ENCODE measurements at places on chromosomes 5 and 9.

GRCh38 chr9:104895572-104895971 is 32.4 kb downstream of the ABCA1 start:
- no peak for DNase-seq

- DNase-seq, result no peak
Observed at GRCh38 chr5:90399251-90399650, 10.3 kb downstream of the CETN3 start.

- DNase-seq, result no peak
Observed at GRCh38 chr5:9401786-9402472, 143.9 kb downstream of the SEMA5A start.

GRCh38 chr9:37221489-37222106 is 101.2 kb downstream of the ZCCHC7 start:
- DNase-seq, result no peak

DNA sequence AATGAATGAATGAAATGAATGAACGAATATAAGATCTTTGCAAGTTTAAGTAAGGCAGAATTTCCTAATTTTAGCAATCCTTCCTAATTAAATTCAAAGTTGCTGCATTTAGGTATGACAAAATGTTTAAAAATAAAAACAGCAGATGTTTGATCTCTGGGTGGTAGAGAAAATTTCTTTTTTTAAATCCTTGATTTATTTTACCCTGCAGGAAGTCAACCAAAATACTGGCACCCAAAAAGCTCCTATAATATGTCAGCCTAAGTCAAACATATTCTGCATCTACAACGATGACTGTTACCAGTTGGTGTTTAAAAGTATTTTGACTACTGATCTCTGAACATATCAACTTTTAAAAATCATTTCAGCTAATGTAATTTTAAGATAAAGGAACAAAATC is 58.4 kb downstream of the TTC39B start:
- DNase-seq, result no peak

- DNase-seq, result peak; percentile 28
Observed at GRCh38 chr5:21613971-21614488, 1239.1 kb downstream of the CDH12 start.

- DNase-seq, result no peak
Observed at GRCh38 chr5:40560474-40561110, 119.1 kb upstream of the PTGER4 start.

- DNase-seq, result peak; percentile 79
Observed at GRCh38 chr5:51225789-51226742, 157.2 kb upstream of the ISL1 start.

DNA sequence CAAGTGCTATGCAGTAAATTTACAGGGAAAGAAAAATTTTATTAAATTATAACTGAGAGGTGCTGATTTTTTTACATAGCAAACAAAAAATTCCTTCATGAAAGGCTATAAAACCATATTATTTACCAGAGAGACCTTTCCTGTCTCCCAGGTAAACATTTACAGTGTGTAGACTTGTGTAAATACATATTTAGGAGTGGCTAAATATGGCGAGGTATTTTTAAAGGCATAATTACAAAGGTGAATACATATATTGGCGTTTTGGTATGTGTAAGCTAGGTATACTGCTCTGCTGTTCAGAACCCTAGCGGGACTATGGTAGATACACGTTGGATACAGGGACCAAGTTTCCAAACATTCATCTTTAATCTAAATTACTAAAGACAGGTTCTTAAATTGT is 170.6 kb upstream of the MEF2C start:
- DNase-seq, result no peak

DNA sequence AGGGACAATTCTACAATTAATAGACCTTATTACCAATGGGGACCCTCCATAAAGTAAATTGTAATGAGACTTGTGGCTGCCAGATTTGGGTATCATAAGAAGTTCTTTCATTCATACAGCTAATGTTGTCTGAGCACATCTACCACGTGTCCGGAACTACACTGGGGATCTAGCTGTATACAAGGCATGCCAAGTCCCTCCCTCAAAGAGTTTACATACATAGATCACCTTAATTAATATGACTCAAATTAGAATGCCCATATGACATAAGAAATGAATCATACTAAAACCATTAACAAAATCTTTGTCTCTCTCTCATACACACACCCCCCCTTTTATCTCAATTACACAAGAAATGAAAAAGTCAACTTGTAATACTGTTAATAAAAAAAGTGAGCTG is 18.0 kb upstream of the NR4A3 start:
- DNase-seq, result no peak

DNA sequence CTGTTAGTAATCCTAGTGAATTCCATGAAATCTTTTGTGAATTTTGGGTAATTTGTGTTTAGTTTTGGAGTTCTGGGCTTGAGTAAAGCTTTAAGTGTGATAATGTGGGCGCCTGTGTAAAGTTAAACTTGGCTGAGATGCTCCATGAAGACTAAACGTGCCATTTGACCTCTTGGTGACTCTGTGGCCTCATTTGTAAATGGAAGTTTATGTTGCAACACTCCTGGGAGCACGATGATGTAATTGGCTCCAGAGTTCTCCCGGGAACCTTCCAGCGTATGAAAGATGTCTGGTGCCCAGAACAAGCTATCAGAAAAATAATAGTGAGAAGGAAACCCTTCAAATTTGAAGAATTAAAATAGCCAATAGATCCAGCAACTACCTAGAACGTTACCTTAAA is 981.2 kb downstream of the TLE4 start:
- no peak for DNase-seq

GRCh38 chr5:159864885-159865691 is 51.2 kb upstream of the ADRA1B start:
- DNase-seq, result no peak

GRCh38 chr5:136382071-136382470 is 16.7 kb upstream of the TRPC7 start:
- peak; percentile 44 for DNase-seq

DNA sequence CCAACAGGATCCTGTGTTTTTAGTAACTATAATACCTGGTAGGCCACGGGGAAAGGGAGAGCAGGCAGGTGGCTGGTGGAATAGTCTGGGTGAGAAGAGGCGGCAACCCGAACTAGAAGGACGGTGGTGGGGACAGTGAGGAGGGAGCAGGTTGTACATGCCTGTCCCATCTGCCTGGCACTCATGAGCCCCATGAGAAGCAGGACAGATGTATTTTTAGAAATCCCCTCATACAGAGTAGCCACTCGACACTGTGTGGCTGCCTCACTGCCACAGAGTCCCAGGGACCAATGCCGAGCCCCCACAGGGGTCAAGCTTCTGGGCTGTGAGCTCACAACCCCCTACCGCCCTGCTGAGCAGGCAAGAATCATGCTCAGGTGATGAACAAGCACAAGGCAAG is 136.6 kb downstream of the SEC61B start:
- DNase-seq, result no peak

DNA sequence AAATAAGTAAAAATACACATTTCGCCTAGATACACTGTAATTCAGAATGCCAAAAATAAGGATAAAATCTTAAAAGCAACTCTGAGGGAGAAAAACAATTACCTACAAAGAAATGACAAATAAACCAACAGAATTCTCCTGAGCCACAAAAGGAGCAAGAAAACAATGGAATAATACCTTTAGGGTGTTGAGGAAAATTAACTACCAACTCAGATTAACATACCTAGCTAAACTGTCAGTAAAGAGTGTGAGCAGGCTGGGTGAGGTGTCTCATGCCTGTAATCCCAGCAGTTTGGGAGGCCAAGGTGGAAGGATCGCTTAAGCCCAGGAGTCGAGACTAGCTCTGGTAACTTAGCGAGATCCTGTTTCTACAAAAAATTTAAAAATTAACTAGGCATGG is 81.5 kb downstream of the C9orf50 start:
- no peak for DNase-seq

DNA sequence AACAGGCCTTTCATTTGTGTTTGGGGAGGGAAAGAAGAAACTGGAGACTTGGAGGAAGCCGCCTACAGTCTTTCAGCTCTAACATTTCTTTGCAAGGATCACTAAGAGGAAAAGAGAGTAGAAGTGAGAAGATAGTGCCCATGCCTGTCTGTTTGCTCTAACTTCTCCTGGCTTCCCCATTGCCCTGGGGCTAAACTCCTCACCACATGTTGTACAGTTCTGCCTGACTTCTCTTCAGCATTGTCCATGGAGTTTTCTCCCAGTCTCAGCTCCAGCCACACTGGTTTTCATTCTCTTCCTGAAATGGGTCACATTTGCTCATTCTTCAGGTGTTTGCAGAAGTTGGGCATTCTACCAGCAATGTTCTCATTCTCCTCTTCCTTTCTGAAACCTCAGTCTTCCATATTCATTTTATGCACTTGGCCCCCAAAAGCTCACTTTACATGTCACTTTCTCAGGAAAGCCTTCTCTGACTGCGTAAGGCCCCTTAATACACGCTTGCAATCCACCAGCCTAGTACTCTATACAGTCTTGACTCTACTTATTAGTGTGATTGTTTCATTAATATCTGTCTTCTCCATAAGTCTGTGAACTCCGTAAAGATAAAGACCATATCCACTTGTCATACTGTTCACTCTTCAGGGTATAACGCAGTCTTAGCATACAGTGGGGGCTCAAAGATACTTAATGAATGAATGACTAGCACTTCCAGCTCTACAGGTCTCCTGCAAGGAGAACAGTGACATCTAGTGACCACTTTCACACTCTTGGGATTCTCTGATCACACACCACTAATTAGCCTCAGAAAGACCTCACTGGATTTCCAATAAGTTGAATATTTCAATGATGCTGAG is 40.2 kb upstream of the TRIM32 start:
- DNase-seq, result peak; percentile 22

GRCh38 chr9:99004115-99004514 is 60.4 kb downstream of the COL15A1 start:
- no peak for DNase-seq

DNA sequence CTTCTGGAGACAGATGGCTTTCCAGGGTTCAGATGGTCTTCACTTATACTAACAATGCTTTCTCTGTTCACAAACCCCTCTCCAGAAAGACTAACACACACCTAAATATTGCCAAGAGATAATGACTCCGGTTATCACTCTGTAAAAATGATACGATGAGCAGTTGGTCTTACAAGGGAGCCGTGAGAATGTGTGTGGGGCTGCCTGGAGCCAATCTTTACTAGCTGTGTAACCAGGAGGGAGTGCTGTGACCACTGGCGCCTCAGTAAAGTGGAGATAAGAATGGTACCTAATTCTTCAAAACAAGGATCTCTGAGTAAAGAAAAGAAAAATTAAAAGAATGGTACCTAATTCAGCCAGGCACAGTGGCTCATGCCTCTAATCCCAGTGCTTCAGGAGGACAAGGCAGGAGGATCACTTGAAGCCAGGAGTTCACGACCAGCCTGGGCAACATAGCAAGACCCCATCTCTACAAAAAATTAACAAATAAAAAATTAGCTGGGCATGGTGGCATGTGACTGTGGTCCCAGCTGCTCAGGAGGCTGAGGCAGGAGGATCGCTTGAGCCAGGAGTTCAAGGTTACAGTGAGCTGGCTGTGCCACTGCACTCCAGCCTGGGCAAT is 39.9 kb upstream of the IL17B start:
- no peak for DNase-seq

- no peak for DNase-seq
Observed at GRCh38 chr9:33244137-33244784, 4.3 kb downstream of the SPINK4 start.

DNA sequence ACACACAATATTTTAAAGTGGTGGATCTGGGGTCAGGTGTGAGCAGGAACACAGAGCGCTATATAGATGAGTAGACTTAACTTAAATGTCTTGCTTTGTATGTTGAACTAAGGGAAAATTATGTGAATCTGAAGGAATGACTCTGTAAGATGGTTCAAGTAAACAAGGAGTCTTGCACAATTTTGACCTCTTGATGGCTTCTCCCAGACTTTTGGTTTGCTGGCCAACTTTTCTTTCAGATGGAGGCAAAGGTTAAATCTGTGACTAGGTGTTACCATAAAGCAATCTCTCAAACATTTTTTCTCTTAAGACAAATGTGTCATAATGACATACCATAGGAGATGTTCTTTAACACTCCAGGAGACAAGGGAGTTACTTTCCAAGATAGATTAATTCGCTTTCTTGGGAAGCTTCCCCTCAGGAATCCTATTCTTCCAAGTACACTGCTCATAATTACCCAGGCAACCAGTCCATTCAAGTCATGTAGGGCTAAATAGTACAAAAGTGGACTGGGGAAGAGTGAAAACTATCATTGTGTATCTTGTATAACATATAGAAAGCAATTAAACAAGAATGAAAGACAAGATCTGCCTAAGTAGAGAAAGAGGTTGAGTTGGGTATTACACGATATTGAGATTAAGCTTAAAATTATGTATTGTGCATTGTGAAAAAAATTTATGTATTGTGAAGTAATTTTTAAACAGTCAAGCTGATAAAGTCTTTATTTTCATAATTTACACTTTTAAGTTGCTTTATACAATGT is 60.3 kb upstream of the SLC27A6 start:
- DNase-seq, result no peak
